ENCODE measurements at places on chromosomes 6 and 20.

GRCh38 chr6:56043076-56043475 lies 167.7 kb upstream of the BMP5 start:
- no peak for DNase-seq

DNA sequence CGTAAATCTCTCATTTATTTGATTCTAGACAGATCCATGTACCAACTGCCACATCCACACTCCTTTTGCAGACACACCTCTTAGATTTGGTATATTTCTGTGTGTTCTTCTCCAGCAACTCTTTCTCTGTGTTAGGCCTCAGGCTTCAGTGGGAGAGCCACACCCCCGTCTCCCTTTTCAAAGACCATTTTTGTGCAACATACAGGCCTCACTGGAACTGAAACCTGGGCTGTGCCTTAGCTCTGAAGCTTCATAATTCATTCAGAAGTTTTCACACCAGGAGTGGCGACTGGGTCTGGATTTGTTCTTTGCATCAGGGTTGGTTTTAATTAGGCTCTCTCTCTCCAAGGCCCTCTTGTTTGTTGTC lies 170.2 kb downstream of the THBS2 start:
- no peak for DNase-seq

DNA sequence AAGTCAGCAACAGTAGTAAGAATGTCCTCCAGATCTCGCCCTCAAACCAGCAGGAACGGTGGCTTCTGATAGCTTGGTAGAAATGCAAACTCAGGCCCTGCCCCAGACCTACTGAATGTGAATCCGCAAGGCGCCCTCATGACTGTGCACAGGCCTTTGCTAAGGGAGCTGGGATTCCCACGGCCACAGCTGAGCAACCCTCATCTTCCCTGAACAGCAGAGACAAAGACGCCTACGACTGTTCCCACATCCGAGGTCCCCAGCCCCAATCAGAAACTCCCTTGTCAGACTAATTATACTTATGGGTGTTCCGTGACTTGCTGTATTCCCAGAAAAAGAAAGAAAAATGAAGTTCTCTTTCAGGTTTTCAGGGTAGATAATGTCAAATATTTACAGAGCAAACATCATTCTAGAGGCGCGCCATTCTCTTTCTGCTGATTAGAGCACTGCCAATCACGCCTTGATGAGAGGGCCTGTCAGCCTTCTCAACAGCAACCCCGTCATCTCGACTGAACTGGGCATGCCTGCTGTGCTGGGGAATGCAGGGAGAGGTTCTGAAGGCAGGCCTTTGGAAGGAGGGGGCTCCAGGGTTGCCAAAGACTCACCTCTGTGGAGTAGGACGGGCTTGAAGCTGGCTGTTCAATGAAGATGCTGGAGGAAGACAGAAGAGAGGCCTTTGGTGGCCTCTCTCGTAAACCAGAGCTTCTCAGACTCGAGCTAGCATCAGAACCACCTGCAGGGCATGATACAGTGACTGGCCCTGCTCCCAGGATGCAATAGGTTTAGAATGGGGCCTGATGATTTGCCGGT lies 79.9 kb downstream of the ZNF217 start:
- DNase-seq, result no peak

DNA sequence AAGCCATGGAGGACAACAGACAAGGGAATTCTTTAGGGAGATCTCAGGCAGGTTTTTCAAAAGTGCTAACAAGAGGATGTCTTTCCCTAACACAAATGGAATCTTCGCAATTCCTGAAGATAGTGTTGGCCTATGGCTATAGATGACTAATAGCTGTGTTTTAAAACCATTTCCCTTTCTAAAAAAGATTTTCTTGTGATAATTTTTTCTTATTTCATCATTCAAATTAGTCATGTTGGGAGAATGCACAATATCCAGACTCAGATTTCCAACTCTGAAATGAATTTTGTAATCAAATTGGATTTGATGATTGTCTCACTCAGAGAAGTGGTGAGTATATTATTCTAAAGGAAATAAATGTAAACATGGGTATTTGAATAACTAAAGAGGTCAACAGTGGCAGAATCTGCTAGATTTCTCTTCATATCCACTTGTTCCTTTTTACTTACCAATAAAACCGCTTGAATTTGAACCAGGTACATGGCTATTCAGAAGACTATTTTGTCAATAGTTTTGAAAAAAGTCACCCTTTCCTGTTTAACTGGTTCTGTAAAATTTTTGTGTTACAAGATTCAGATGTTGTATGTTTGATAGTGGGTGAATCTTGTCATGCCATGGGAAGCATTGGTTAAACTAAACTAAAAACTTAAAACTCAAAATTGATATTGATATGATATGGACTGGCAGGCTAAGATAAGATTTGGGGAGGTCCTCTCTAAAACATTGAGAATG lies 1223.7 kb upstream of the EYS start:
- DNase-seq, result no peak

GRCh38 chr6:155850408-155850841 lies 394.8 kb upstream of the NOX3 start:
- peak; percentile 82 for DNase-seq

All from RCC 7860 (cell line).